ENCODE measurements at places on chromosomes 5 and 9.

DNA sequence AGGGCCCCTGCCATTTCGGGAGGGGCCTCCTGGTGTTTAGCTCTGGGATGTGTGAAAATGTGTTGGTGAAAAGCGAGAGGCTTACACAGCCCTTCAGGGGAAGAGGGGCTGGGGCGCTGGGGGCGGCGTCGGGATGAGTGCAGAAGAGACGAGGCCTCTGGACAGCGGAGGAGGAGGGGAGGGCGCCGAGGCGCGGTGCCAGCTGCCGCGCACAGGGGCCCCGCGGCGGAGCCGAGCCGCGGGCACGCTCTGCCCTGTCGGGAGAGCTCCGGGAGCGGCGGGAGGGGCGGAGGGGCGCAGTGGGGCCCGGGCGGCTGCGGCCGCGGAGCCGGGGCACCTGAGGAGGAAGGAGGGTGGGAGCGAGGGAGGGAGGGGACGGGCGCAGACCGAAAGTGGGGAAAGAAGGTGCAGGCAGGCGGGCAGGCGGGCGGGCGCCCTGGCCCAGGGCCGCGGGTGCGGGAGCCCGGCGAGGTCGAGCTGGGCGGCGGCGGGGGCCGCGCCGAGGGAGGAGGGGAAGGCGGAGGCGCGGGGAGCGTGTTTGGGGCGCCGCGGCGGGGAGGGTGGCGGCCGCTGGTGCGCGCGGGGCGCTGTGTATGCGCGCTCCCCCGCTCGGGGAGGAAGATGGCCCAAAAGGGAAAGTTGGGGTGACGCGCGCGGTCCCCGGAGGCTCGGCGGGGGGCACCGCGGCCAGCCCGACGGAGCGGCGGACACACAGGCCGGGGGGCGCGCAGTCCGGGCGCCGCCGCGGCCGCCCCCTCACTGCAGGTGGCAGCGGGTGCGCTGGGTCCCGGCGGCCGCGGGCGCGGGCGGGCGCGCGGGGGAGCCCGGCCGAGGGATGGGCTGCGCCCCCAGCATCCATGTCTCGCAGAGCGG is at the start of gene PDE8B:
Gene PDE8B (plus strand): TSS at position 590 of the 873 bp plus-strand sequence. CDS start 246 bp downstream, at position 836.
- peak; percentile 25 for DNase-seq

GRCh38 chr5:145739843-145740242 is 95.3 kb downstream of the PRELID2 start:
- DNase-seq, result no peak

GRCh38 chr5:1214163-1214935 is 10.8 kb upstream of the SLC6A18 start:
- DNase-seq, result no peak

DNA sequence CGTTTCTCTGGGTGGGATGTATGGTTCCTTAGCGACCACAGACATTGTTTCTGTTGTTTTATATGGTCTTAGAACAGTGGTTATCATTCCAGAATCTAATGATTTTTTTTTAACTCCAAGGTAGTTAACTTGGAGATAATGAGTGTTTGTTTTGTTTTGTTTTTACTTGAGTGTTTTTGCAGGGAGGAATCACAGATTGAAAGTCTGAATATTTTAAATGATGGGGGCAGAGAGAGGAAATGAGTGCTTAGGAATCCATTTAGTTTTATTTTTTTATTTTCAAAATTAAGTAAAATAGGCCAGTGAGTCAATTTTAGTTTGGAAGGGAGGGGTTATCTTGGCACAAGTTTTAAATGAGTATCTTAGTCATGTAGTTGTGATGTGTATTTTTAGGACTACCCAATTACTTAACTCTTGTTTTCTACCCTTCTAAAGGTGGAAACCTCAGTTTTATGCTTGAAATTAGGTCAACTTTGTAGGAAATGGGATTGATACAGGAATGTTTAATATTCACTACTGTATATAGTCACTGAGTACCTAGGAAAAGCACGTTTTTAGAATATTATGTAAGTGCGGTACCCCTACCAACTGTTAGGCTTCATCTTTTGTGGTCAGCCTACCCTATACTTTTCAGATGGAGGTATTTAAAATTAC is 2.0 kb downstream of the UBE2R2 start:
- no peak for DNase-seq

DNA sequence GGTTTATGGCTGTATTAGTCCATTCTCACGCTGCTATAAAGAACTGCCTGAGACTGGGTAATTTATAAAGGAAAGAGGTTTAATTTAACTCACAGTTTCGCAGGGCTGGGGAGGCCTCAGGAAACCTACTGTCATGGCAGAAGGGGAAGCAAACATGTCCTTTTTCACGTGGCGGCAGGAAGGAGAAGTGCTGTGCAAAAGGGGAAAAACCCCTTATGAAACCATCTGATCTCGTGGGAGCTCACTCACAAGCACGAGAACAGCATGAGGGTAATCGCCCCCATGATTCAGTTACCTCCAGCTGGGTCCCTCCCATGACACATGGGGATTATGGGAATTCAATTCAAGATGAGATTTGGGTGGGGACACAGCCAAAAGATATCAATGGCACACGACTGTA is 13.9 kb downstream of the LRRC70 start:
- DNase-seq, result no peak

GRCh38 chr5:176781054-176781375 is 29.3 kb upstream of the UNC5A start:
- DNase-seq, result no peak

DNA sequence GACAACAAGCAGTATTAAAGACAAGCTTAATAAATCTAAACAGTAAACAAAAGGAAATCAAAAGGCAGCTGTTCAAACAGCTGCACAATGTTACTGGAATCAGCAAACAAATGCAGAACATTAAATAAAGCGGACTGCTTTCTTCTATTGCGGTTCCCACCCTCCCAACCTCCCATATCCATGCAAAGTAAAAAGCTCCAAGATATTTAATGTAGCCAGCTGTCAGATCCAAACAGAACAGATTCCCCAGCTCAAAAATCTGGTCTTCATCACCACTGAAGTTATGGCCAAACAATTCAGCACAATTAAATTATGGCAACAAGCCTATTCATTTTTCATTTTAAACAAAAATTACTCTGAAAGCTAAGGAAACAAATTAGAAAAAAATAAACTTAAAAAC is 75.9 kb downstream of the SLC38A9 start:
- DNase-seq, result no peak

- DNase-seq, result no peak
Observed at GRCh38 chr5:173396311-173396993, 68.2 kb upstream of the STC2 start.

DNA sequence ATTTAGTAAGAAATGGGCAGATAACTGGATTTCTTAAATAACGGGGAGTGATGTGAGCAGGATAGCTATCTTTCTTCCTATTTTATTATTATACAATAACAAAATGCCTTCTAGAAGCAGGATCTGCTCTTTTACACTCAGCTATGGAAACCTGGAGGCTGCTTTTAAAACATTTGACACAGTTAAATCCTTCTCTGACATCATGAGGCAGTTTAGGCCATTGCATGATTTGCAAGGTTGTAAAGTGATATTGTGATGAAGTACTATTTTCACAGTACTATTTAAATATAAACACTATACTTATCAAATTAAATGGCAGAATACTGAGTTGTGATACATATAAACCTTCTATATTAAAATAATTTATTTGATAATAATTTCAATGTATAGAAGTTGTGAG is 93.9 kb downstream of the ZSWIM6 start:
- no peak for DNase-seq

DNA sequence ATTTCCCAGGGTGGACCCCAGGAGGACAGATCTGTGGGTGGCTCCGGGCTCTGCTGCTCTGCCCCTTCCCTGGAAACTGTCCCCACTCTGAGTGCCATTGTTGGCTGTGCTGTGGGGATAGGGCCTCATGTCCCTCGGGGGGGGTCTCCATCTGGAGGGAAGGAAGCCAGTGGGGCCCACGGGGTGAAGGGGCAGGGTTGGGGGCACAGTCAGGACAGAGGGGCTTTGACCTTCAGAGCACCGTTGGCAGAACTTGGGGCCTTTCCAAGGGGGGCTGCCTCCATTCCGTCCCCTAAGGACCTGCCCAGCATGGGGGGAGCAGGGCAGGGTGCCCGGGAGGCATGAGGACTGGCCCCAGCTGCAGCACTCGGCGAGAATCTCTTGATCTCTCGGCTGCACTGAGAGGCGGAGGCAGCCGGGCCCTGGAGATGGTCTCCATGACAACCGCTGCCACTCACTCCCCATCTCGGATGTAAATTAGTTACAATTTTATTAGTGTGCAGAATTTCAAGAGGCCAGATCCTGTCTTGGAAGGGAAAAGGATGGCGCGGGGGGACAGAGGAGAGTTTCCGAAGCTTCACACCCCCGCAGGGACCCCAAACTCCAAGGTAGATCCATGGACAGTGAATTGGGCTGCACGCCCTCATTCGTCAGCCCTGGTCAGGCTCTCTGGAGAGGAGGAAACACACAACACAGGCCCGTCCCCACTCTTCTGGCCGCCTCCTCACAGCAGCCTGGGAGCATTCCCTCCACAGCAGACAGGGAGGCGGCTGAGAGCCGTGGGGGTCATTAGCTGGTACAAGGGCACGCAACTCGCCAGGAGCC is 216.2 kb upstream of the IER5L start:
- no peak for DNase-seq

DNA sequence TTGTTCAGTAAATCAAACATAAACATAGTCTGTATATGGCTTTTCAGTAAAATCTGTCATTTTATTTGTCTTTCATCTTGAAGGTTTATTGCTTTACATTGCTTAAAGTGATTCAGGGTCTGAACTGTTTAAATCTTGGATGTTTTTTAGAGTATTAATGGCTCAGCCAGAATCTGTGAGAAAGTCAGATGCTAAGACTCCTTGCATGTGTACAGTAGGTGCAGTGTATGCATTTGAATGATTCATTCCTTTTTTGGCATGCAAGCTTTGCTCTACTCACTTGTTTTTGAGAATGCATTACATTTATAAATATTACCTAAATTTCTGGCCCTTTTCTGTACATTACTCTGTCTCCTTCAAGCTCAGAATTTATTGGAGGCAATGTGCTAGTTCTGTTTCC is 271.0 kb upstream of the RIOK2 start:
- no peak for DNase-seq

GRCh38 chr9:107239474-107239873 is 43.6 kb upstream of the RAD23B start:
- no peak for DNase-seq

DNA sequence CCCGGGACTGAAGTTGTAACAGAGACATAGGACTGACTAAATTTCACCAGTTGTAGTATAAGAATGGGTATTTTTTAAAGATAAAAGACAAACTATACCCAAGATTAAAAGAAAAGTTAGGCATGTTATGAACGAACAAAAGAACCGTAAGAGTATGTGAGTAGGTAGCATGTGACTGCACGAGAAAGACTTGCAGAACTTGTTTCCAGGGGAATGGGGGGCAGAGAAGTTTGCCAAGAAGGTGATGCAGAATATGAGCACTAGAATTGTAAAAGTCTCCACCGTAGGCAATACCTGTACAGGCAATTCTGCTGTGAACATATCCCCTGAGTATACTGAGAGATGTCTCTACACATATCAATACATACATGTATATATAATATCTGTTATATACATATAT is 614.7 kb downstream of the PRELID2 start:
- DNase-seq, result no peak

- no peak for DNase-seq
Observed at GRCh38 chr9:1979741-1980367, 35.3 kb upstream of the SMARCA2 start.

DNA sequence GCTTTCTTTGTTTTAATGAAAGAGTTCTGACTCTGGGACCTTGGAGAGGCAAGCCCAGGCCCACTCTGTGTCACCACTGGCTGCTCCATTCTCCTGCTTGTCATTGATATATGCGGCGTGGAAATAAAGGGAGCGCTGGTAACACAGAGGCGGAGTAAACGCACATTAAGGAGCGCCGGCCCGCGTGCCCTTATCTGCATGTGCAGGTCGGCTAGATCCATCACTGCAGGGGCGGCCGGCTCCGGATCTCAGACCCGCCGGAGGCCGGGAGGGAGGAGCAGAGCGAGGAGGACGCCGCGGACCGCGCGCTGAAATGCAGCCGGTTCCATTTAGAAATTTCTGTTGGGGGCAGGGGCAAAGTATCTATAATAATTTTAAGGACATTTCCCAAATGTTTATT is 70.8 kb downstream of the MRPL36 start:
- DNase-seq, result no peak

GRCh38 chr5:181281984-181282316 is 21.0 kb upstream of the TRIM52 start:
- no peak for DNase-seq

GRCh38 chr5:40277161-40277906 is 402.4 kb upstream of the PTGER4 start:
- DNase-seq, result no peak

GRCh38 chr5:177957241-177957640 is 38.8 kb downstream of the PROP1 start:
- no peak for DNase-seq

DNA sequence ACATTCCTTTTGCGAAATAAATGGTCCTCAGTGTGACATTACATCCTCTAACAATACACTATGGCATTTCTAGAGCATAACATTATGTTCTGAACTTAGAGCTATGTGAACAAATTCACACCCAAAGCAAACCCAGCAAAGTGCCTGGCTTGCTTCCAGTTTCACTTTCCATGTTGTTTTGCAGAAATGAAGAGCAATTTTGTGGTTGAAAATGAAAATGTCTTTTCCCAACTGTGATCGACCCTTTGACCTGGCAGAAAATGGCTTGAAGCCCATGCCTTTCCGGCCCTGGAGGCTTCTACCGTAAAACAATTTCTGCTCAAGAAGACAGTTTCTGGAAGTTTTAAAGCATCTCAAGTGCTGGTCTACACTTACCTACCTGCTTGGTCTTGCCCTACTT is 344.7 kb upstream of the RGMB start:
- DNase-seq, result no peak

GRCh38 chr5:171757853-171758535 is 27.6 kb upstream of the SMIM23 start:
- no peak for DNase-seq

DNA sequence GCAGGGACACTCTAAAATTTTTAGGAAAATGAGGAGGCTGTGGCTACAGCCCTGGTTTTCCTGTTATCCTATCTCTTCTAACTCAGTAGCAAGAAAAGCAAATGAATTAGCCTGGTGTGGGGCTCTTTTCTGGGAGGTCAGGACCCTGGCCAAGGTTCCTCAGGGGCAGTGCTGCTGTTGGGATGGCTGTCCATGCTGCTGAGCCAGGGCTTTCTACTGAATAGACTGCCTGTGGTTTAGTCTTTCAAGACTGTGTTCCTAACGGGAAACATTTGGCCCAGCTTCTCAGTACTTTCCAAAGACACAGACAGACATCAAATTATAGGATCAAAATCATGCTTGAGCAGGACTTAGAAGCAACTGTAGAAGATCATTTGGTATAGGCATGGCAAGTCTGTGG is 18.1 kb downstream of the TNC start:
- no peak for DNase-seq

All from GM12891 (cell line).